ENCODE measurements at places on chromosomes 5 and 9. TPM values are rescaled to one million over a fixed set of nuclear protein-coding genes. Genes with fewer than 3 reads are reported as not detected.
A peak's percentile ranks its signal among the peaks of the same experiment; 100 is the strongest.

GRCh38 chr5:10747678-10748622 is 13.1 kb downstream of the DAP start:
- no peak for ATAC-seq

GRCh38 chr9:124357721-124358361 is 57.4 kb downstream of the PSMB7 start:
- no peak for ATAC-seq

DNA sequence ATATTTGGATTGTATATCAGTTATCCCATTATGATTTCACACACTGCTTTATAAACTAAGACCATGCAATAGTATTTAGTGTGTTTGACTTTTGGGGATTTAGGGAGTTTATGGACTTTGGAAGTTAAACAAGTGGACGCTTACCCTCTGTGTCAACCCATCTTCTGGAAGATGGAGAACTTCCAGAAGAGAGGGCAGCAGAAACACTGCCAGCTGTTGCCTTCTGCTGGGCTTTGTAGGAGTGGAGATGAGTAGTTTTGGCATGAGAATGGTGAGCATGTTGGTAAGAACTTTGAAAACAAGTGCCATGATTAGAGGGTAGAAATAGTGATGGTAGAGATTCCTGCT is 2.2 kb downstream of the DNAJC25 start:
- ATAC-seq: no peak

DNA sequence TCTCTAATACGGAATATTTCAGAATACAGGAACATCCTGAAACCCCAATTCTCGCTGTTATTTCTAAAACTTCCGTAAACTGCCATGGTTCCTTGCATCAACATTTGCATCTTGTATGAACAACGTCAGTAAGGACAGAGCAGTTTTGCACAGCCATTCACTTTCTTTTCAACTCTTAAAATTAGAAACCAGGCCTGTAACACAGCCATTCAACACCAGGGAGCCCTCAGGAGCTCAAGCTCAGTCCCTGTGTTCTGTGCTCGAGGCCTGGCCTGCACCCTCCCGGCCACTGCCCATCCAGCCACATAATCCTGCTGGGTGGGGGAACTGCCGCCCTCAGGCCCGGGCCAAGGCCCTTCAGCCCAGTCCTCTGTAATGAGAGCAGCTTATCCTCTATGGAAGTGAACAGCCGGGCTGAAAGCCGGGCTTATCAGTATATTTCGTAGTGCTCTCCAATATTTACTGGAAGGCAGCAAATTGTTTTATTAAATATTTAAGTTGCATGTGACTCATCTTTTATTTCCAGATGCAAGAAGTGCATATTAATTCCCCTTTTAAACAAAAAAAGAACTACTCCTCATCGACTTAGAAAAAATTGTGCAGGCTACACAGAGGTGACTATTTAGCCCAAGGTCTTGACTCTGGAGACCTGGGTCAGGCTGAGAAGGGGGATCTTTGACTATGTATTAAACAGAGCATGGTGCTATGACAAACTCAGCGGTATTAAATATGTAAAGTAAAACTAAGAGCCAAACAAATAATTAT is 33.2 kb upstream of the SLC6A3 start:
- peak; percentile 66 for ATAC-seq

GRCh38 chr5:6408627-6409446 is 30.5 kb upstream of the MED10 start:
- no peak for ATAC-seq

DNA sequence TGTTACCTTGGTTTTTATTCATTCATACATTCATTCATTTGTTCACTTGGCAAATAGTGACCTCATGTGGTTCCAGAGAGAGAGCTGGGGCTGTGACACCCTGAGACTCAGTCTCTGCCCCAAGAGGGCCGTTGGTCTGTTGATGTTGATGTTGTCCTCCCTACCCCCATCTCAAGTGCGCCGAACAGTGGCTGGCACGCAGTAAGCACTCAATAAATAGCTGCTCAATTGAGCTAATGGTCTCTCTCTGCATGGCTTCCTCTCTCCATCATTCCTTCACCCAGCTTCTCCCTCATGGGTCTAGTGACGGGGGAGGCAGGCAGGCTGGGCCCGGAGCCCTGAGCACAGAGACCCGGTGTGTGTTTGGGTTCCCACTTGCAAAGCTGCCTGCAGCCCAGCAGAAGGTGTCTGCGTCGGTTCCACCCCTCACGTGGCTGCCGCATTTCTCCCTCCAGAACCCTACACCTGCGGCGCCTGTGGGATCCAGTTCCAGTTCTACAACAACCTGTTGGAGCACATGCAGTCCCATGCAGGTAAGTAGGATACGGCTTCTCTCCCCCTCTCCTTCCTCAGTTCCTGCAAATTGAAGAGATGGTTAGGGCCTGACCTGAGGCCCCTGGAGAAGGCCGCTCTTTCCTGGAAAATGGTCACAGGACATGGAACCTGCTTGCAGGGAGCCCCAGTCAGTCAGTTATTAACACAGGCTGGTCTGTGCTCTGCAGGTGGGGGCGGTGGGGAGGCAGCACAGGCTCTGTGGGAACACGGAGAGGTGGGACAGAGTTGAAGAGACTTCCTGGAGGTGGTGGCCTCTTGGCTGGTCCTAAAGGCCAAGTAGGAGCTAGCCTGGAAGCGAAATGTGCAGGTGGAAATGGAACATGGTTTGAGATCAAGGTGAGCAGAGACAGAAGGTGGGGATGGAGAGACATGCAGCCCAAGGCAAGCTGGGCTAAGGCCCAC is 42.0 kb downstream of the AMBP start:
- ATAC-seq: no peak

DNA sequence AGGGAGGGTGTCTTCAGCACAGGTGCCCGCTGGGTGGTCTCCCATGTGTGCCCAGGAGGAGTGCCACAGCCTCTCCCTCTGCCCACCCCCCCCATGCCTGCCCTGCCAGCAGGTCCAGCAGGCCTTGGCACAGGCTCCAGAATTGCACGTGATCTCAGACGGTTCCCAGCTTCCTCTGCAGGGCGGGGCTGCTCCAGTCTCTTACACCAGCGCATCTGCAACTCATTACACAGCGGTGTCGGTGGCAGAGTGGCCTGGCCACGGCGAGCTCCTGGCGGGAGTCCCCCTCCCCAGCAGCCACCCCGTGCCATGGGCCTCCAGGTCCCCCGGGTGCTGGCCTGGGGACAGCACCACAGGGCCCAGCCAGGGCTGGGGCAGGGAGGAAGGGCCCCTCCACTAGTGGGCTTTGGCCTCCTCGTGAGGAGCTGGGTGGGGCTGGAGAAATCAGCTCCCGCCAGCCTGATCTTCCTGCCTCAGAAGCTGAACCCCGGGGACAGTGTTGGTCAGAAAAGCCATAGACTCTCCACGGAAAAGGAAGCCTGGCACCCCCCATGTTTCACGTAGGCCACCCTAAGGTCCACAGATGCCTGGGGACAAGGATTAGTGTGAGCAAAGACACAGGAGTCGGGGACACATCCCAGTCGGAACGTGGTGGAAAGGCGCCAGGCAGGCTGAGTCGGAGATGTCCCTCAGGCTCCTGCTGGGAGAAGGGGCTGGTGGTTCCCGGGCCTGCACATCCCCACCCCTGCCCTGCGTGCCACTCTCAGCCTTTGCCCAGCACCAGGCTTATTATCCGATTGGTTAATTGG is 40.2 kb downstream of the RXRA start:
- peak; percentile 61 for ATAC-seq

DNA sequence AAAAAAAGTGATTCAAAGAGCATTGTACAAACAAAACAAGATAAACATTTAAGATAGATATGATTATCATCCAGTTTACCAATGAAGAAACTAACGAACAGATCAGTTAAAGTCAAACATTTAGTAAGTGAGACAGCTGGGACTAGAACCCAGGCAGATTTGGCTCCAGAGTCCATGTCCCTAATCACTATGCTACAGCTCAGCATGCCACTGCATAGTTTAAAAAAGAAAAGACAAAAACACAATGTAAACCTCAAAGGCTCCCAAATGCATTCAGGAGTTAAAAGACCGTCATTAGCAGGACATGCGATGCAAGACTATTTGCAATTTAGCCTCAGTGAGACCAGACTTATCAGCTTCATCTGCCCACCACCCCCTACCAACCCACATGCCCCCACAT is 36.8 kb downstream of the DENND1A start:
- no peak for ATAC-seq

DNA sequence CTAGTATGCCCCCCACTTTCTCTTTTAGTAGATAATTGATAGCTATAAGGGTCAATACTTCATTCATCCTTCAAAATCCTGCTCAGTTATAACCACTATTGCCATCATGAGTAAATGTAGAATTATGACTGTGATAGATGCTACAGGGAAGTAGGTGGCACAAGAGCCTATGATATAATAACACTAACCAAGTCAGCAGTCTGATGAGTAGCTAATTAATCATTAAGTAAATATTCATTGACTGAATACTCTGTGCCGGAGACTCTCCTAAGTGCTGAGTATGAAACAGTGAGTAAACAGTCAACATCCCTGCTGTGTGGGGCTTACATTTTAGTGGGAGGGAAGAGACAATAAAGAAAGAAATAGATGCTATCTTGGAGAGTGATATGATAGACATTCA is 430.3 kb upstream of the ZNF462 start:
- ATAC-seq: no peak

DNA sequence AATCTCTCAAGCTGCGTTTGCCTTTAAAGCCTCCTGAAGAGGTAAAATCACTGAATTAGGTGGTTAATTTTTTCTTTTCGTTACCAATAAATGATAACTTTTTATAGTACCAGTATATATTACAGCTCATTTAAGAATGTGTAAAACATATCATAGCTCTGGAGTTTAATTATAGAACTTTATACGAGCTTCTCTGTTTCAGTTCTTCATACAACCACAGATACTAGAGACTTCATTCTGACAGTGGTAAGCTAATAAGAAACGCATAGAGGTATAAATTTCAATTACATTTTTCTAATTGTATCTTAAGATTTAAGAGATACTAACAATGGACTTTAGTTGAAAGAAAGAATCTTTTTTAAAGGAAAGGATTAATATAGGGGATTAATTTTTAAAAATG is 73.9 kb downstream of the PBX3 start:
- no peak for ATAC-seq

GRCh38 chr5:159456261-159456660 is 126.0 kb upstream of the IL12B start:
- no peak for ATAC-seq

DNA sequence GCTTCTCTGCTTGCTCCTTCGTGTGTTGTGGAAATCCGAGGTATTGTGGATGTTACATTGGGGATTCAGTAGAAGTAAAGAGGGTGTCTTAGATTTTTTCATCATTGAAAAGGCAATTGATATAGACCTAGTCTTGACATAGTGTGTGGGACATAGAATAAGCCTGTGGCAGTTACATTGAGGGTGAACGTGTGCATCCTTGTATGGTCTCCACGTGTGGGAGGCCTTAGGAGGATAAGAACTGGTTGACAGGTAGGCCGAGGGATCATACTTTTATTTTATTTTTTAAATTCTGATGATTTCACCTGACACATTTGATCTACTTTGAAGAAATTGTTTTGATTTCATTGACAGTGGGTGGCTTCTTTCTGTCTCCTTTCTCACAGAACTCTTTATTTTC is 17.0 kb upstream of the FAM120AOS start:
- ATAC-seq: no peak

GRCh38 chr5:178624631-178625546 is 2.0 kb downstream of the CLK4 start:
- no peak for ATAC-seq

DNA sequence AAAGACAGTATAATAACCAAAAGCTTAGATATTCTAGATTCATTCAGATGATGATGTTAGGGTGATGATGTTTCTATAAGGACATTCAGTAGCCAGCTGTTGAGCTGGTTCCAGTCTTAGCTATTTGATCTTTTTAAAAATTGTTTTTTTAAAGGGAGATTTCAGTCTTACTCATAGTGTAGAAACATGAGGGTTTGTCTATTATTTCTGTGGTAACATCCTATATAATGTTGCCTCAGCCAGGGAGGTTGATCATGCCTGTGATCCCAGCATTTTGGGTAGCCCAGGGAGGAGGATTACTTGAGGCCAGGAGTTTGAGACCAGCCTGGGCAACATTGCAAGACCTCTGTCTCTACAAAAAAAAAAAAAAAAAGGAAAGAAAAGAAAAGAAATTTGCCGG is 167.8 kb downstream of the DOCK2 start:
- no peak for ATAC-seq

GRCh38 chr9:99778308-99778707 is 43.4 kb upstream of the NR4A3 start:
- peak; percentile 60 for ATAC-seq

- no peak for ATAC-seq
These were observed 593.8 kb downstream of the ISL1 start for GRCh38 chr5:51977014-51977413.

DNA sequence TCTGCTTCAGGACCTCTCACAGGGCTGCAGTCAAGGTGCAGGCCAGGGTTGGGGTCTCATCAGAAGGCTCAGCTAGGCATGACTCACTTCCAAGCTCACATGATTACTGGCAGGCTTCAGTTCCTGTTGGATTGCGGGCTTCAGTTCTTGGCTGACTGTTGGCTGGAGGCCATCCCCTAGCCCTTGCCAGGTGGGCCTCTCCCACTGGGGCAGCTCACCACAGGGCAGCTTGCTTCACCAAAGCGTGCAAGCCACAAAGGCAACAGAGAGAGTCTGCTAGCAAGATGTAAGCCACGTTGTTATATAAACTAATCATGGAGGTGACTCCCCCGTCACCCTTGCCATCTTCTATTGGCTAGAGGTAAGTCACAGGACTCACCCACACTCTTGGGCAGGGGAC is 14.4 kb downstream of the CPLX2 start:
- no peak for ATAC-seq

- ATAC-seq: no peak
These were observed 253.7 kb downstream of the SPOCK1 start for GRCh38 chr5:137245438-137245837.

DNA sequence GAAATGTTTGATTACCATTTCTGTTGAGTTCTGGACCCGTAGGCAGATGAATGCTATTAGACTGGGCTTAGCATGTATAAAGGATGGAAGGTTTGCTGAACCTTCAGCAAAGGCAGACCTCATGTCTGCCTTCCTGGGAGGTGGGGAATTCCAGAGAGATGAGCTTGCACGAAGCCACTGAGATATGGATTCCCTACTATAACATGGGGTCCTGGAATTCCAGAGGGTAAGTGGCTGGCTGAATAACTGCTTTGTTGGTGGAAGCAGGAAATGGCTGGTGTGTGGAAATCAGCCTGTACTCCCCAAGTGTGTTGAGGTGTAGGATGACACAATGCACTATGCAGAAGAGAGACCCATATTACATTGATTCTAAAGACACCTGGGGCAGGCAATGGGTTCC is 526.4 kb downstream of the CTNND2 start:
- no peak for ATAC-seq

- peak; percentile 23 for ATAC-seq
These were observed 87.5 kb upstream of the ERCC6L2 start for GRCh38 chr9:95788021-95788420.

Gene DDX4
- not detected for total RNA-seq

Gene XPA
- total RNA-seq: 16.2 TPM

Gene SPATA31D4
- 0.19 TPM for total RNA-seq

Gene WNK2
- total RNA-seq: 1.7 TPM

Gene TAS2R1
- 0.11 TPM for total RNA-seq

Gene GLE1
- 17.1 TPM for total RNA-seq

Gene GFI1B
- 1.1 TPM for total RNA-seq

Gene CCL21
- not detected for total RNA-seq

Gene WNT8A
- 0.67 TPM for total RNA-seq
